ENCODE measurements at places on chromosomes 12 and 14.

DNA sequence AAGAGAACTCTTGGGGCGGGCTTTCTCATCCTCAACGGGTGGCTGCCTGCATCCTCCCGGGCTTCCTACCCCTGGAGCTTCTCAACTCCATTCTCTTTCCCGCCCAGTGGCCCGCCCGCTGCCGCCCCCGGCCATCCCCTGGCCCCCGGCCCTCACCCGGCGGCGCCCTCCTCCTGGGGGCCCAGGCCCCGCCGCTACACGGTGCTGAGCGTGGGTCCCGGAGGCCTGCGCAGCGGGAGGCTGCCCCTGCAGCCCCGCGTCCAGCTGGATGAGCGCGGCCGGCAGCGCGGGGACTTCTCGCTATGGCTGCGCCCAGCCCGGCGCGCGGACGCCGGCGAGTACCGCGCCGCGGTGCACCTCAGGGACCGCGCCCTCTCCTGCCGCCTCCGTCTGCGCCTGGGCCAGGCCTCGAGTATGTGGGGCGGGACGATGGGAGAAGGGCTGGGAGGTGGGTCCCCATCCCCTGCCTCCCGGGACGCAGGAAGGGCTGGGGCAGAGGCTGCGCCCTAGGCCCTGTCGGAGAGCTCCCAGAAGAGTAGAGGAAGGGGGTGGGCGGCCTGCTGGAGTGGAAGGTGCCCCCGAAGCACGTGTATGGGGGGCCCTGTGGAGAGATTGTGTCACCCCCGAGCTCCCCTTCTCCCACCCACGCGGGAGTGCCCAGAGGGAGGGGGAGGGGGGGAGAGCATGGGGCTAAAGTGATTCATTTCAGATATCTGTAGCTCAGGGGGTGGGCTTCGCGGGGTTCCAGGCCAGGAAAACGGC is 1.5 kb downstream of the LAG3 start:
- peak; percentile 68 for DNase-seq

DNA sequence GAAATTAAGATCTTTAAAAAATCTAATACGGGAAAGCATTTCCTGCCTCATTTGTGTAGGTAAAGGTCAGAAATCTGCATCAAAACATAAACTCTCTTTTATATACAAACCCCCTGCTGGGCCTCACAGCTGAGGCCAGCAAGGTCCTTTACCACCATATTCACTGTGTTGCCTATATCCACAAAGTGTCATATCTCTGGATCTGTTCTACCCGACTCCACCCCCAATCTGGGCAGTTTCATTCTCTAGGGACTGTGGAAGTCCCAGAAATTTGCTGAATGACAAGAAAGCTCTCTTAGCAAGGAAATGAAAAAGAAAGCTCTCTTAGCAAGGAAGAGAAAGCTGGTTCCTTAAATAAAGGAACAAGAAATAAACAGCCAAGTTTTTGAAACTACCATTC is 301.7 kb downstream of the KCNH5 start:
- DNase-seq: no peak

- DNase-seq: no peak
Observed at GRCh38 chr14:55274146-55274545, 2.9 kb downstream of the FBXO34 start.

DNA sequence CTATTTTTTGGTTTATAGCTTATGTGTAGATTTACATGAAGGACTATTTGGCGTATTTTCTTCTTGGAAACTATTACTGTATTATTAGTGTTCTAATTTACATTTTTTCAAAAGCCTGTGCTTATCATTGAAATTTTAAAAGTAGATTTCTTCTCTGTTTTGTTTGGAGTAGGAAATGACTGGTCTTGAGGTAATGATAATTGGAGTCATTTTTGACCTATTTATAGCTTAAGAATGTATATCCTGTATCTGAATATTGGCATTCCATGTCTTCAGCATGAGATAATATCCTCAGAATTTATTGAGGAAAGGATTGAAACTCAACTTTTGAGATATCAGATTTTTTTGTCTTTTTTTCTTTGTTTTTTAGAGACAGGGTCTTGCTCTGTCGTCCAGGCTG is 193.4 kb downstream of the ERC1 start:
- no peak for DNase-seq

DNA sequence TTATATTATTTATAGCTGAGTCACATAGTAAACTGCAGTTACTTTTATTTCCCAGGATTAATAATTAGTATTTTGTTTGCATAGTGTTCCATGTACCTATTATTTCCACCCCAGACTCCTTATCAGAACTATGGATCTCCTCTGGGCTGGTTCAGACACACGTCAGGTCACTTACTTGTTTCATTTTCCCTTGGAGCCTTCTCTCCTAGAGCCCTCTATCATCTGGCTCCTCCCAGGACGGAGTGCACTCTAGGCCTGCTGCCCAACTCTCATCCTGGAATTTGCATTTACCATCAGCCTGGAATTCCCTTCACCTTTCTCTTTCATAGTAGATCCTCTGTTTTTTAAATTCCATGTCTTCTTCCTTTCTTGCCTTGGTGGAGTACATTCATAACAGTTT is 28.5 kb upstream of the GALNT16 start:
- DNase-seq: no peak

GRCh38 chr14:105350450-105351244 is 36.1 kb downstream of the PACS2 start:
- no peak for DNase-seq

DNA sequence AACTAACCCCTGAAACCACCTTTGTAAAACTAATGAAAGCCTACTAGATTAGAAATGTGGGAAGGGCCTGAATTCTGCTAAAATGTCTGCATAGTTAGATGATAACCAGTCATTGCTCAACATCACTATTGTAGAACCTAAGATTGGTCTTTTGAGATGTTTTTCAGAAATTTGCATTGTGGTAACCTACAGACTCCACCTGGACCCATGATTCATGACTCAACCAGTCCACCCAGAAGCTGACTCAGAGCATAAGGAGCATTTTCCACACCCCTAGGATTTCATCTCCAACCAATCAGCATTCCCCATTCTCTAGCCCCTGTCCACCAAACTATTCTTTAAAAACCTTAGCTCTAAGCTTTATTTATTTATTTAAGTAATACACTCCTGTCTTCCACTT is 30.4 kb upstream of the CHGA start:
- no peak for DNase-seq

GRCh38 chr14:56703947-56704346 is 106.3 kb downstream of the OTX2 start:
- no peak for DNase-seq

GRCh38 chr12:63151623-63152320 is 771 bp upstream of the AVPR1A start:
- DNase-seq: peak; percentile 15

GRCh38 chr12:54261815-54262402 is 18.0 kb downstream of the CBX5 start:
- no peak for DNase-seq

DNA sequence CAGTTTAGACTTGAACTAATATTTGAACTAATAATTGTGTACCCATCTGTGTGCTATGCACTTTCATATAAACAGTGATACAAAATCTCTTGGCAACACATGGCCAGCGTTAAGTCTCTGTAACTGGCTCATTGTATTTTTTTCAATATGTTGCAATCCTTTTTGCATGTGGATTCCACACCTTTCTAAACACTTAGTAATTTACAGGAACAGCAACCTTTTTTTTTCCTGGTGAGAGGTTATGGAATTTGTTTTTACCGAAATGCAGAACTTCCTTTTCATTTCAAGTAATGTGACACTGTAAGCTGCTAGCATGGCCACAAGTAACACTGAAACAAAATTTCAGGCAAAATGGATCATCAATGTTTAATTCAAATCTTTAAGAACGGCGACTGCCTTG is 45.4 kb upstream of the EPS8 start:
- no peak for DNase-seq

- DNase-seq: no peak
Observed at GRCh38 chr12:91633734-91634357, 451.2 kb upstream of the DCN start.

GRCh38 chr14:70416725-70417349 is at the start of gene SYNJ2BP:
Gene SYNJ2BP, minus strand, starts transcription at chr14:70417090. Its CDS starts 127 bp downstream, at chr14:70416963.
- peak; percentile 5 for DNase-seq

- DNase-seq: no peak
Observed at GRCh38 chr14:81784084-81784483, 250.4 kb upstream of the SEL1L start.

DNA sequence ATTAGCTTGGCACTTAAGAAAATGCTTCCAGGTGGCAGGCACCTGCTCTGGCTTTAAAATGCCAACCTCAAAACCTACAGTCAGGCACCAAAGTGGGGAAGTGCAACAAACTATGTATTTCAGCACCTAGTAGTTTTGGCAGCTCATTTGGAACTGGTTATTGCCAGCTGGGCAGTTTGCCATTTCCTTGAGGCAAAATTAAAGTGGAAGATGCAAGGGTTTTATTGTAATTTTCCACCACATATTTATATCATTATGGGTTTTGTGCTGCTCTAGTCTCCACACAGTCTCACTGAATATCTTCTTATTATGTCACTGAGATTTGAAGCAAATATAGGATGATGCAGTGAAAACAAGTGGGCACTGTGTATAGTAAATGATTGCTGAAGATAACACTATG is 117.0 kb downstream of the PRKD1 start:
- no peak for DNase-seq

DNA sequence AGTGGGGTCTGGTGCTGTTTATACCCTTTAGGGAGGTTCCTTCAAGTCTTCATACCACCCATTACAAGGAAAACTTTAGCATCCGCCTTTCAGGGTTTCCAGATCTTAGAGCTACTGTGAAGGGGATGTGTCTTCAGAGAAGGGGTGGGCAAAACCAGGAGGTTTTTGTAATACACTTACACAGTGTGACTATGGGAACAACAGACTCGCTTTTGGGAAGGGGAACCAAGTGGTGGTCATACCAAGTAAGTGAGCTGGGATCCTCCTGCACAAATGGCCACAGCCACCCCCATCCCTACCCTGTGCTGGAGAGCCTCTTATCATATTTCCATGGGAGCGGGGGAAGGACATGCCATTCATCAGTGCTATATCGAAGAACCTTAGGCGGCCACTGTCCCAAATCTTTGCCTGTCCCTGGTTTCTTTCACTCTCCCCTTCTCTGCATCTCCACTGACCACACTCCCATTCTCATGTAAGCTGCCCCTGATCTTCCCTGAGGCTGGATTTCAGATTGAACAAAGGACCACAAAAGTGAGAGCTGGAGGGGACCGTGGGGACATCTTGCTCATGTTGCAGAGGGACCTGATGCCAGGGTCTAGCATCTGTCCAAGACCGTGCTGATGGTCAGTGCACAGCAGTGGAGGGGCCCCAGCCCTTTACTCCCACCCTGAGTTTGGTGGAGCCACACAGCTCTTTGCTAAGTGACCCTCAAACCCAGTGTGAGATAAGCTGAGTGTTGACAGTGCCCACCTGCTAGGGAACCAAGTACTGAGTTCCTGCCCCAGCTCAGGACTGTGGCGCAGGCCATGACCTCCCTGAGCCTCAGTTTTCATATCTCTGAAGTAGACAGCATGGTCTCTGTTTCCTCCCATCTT is 51.4 kb downstream of the DAD1 start:
- DNase-seq: no peak

Data from stimulated activated CD4-positive, alpha-beta T cell treated with anti-CD3 and anti-CD28 coated beads, TNF-alpha, amount 100 ng/mL, for 24 hours (primary cell).